Omental fat pad (tissue), 4 donors: ENCODE measurements at places on chromosomes 7 and 10.

DNA sequence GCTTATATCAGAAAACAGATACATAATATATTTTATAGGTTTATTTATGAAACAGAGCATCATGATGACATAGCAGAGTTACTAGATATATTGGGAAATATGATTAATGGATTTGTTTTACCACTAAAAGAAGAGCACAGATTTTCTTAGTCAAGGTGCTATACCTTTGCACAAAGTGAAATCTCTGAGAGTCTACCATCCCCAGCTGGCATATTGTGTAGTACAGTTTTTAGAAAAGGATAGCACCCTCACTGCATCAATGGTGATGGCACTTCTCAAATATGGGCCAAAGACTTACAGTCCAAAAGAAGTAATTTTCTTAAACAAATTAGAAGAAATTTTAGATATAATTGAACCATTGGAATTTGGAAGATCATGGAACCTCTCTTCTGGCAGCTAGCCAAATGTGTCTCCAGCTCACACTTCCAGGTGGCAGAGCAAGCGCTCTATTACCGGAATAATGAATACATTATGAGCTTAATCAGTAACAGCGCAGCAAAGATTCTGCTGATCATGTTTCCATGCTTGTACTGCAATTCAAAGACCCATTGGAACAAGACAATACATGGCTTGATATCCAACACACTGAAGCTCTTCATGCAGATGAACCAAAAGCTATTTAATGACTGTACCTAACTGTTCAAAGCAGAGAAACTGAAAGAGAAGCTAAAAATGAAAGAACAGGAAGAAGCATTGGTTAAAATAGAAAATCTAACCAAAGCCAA, 21.9 kb upstream of the CREB3L2 start:
- DNase-seq: no peak

DNA sequence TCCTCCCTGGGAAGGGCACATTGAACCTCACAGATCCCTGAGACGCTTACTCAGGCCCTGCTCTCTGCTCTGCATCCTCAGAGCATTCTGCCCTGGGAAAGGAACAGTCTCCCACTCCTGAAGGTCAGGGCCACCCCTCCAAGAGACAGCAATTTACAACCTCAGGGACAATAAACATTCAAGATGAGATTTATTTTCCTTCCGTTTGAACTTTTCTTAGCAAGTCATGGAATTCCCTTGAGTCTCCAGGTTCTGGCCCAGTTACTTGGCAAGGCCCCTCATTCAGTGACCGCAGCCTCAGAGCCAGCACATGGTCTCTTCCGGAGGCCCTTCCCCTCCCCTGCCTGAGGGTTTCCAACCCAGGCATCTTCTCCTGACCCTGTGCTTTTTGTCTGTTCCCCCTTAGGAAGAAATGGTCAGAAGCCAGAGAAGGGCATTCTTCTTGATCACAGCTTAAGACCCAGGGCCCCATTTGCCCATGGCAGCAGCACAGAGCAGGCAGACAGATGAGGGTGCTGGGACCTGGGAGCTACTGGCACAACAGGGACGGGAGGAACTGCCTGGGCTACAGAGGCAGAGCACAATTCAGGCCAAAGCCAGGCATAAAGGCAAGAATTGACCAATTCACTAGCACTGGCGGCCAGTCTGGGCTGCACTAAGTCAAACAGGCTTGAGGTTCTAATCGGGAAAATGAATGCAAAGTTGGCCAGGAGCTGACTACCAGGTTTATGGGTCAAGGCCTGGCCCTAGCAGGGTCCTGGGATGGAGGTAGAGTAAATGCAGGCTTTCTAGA, 56.7 kb downstream of the VSTM4 start:
- no peak for DNase-seq

- DNase-seq: no peak
Measured at GRCh38 chr7:96991546-96992191, 13.7 kb upstream of the DLX6 start.

DNA sequence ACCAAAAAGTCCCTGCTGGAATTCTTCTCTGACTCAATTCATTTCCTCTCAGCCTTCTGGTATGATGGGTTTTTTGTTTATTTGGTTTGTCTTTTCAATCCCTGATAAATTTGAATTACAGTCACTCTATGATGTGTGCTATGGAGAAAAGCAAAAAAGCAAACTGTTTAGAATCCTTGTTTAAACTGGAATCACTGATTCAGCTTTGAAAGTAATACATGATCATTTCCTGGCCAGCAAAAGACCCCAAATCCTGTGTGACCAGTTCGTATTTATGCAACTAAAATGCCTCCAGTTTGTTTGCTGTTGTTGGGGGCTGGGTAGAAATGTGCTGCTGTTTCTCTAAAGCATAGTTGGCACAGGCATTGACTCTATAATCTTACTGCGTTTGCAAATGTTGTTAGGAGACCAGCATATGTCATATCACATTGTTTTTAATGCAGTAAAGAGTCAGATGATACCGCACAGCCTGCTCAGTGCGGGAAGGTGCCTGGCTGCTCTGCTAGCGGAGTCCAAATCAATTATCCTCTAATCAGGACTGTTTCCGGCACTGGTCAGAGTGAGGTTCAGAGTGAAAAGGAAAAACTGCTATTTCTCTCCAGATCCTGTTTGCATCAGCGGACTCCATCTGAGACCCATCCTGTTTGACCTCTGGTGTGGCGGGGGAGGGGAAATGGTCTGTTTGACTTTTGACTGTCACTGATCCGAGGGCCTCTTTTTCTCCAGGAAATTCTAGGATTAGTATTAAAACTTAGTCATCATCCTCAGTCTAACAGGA, 40.6 kb upstream of the ADD3 start:
- DNase-seq: no peak

DNA sequence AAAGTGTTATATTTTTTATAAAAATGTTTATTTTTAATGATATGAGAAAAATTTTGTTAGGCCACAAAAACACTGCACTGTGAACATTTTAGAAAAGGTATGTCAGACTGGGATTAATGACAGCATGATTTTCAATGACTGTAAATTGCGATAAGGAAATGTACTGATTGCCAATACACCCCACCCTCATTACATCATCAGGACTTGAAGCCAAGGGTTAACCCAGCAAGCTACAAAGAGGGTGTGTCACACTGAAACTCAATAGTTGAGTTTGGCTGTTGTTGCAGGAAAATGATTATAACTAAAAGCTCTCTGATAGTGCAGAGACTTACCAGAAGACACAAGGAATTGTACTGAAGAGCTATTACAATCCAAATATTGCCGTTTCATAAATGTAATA, 64.8 kb upstream of the CAPZA2 start:
- no peak for DNase-seq

- no peak for DNase-seq
Measured at GRCh38 chr10:64148607-64149006, 627.4 kb downstream of the REEP3 start.

- DNase-seq: no peak
Measured at GRCh38 chr7:156639426-156640256, 933 bp upstream of the RNF32 start.

DNA sequence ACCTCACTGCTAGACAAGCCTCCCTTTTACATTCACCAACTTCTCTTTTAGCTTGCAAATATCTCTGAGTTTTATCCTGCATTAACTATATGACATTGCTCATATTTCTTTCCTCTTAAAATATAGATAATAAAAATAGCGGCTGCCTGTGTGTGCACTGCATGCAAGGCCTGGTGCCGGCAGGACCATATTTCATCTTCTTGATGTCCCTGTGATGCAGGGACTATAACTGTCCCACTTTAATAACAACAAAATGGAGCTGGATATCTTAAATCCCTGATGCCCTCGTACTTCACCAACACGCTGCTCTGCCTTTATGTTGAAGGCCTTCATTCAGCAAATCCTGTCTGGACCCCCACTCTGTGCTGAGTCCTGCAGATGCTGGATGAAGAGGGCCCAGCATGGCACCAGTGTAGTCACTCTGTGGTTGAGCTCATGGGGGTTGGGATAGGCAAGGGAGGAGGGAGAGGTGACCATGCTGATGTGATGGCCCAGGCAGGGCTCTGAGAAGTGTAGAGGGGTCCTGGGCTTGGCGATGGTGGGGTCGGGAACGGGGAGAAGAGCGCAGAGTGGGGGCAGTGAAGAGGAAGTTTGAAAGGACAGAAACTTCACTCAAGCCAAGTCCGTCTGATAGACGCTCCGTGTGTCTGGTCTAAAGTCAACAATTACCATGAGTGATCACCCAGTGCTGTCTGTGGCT, 40.4 kb downstream of the C10orf90 start:
- DNase-seq: no peak

DNA sequence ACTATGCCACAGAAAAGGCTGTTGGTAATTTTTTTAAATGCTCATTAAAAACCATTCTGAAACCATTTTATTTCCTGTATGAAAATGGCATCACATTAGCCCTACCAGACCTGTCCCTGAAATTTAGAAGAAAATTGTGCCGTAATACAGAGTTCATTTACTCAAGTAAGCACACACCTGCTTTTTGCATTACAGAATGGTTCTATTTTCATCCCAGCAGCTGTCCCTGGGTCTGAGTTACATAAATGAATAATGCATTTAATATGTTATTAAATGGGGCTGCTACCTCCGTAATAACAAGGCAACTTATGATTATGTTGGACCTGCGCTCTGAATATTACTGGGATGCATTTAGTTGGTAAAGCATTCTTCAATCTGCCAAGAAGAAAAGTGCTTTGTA, 508.9 kb downstream of the SORCS1 start:
- no peak for DNase-seq

GRCh38 chr7:155263581-155264143, 34.0 kb upstream of the INSIG1 start:
- no peak for DNase-seq

GRCh38 chr7:131655866-131656265, 99.4 kb upstream of the PODXL start:
- no peak for DNase-seq

DNA sequence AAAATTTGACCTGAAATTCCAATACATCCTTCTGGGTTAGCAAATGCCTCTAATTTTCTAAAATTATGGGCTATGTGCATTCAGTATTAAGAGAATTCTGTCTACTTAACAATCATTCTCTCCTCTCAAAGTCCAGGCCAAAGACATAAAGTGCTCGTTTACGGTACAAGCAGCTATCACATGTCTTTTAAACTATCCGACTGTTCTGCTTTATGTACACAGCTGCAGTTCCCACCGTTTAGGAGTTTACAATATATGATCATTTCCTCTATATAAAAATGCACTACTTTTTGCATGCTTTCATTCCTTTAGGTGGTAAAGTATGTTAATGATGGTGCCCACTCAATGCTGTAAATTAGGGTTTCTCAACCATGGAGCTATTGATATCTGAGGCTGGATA, 34.0 kb downstream of the CDK6 start:
- no peak for DNase-seq

- DNase-seq: no peak
Measured at GRCh38 chr10:48945441-48946130, 5.9 kb upstream of the LRRC18 start.

GRCh38 chr10:52897162-52897561, 124.6 kb upstream of the MBL2 start:
- DNase-seq: no peak

GRCh38 chr7:112176693-112177415, 29.3 kb downstream of the DOCK4 start:
- no peak for DNase-seq

DNA sequence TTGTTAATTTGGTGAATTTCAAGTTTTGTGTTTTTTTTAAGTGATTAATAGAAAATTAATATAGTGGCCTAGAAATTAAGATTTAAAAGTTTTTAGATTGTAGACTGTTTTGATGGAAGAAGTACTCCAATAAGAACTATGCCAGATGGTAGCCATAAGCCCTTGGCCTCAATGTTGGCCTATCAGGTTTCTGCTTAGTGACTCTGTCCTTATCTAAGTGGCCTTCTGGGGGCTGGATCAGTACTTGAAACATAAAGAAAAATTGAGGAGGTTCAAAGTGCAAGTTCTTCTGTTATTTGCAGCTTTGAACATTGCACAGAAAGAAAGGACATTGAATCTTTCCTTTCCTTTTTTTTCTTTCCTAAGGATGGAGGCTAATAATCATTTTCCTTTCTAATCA, 9.9 kb downstream of the CCDC126 start:
- no peak for DNase-seq

- no peak for DNase-seq
Measured at GRCh38 chr10:131777162-131777561, 123.6 kb upstream of the PPP2R2D start.

DNA sequence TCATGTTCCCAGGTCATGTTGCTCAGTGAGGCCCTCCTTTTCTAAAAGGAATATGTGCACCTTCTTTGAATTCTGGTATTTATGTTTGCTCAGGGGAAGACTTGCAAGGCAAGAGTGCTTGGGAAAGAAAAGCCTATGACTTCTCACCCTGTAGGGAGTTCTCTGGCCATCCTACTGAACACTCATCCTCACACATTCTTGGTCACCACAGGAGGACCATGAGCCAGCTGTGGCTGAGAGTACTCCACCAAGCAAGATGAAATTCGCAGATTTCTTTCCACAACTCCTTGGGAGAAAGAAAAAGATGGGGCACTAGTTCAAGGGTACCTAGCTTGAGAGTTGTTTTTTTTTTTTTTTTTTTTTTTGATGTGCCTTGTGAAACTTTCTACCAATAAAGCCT, 179.6 kb downstream of the FZD1 start:
- DNase-seq: no peak

- DNase-seq: no peak
Measured at GRCh38 chr10:107383357-107383756, 218.9 kb upstream of the SORCS1 start.

- no peak for DNase-seq
Measured at GRCh38 chr10:79140855-79141254, 72.1 kb downstream of the ZMIZ1 start.

DNA sequence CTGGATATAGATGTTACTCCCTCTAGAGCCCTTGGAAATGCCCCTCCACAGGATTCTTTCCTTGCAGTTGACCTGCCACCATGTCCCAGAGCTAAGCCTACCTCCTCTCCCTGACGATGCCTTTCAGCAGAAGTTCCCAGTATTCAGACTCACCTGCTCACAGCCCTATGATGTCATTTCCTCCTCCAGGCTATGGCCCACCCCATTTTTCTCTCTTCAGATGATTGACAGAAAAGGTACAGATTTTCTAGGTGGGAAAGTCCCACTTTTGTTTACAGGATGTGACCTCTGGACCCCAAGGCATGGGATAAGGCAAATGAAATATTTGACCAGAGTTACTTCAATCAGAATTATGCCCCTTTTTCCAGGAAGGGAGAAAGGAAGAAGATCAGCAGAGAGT, 280.2 kb upstream of the PHYHIPL start:
- no peak for DNase-seq

DNA sequence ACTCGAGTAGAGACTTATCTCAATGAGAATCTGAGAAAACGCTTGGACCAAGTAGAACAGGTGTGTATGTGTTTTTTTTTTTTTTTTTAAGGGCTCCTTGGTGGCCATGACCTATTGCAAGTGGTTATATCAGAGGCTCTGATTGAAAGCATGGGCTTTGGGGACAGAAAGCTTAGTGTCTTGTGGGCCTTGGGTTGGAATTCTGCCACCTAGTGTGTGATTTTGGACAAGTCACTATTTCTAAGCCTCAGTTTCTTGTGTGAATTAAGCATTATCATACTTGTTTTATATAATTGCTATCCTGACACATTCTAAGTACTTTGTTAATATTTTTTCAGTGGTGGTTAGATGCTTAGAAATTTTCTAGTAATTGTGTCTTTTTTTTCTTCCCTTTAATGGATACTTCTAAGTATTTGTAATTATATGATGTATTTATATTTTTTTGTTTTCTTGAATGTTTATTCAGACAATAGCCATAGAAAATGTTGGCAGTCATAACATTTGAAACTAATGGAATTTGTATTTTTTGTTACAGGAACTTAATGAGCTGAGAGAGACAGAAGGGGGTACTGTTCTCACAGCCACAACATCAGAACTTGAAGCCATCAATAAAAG, 33.1 kb downstream of the SMC3 start:
- DNase-seq: no peak
